ELR (cell line): ENCODE measurements at places on chromosomes 3 and 15.

GRCh38 chr15:68256675-68257450 lies 20.7 kb upstream of the FEM1B start:
- peak; percentile 70 for DNase-seq

DNA sequence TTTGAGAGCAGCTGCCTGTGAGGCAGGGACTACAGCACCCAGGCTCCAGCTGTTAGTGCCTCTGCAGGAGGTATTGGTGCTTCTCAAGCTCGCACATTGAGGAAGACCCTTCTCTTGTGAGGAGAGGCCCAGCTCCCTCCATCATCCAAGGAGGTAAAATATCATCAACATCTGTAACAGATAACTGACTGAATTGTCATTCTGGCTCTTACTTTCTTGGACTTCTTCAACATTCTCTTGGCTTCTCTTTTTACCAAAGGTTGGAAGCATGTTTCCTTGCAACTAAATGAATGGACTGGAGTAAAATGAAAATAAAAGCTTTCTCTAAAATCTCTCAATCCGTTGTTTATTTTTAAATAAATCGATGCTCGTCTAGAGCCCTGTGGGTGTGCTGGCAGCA lies 53.1 kb upstream of the PXYLP1 start:
- DNase-seq: no peak

- DNase-seq: peak; percentile 69
Observed at GRCh38 chr3:126487151-126487771, 11.6 kb upstream of the ZXDC start.

- DNase-seq: no peak
Observed at GRCh38 chr15:100571592-100572167, 30.3 kb downstream of the LINS1 start.
